ENCODE measurements at places on chromosomes 2 and 18.

- DNase-seq = no peak
Measured at GRCh38 chr2:75667884-75668283, 21.3 kb downstream of the MRPL19 start.

- DNase-seq = no peak
Measured at GRCh38 chr2:128342550-128342949, 23.9 kb upstream of the HS6ST1 start.

GRCh38 chr18:75231053-75231406 is 20.4 kb downstream of the TSHZ1 start:
- no peak for DNase-seq

DNA sequence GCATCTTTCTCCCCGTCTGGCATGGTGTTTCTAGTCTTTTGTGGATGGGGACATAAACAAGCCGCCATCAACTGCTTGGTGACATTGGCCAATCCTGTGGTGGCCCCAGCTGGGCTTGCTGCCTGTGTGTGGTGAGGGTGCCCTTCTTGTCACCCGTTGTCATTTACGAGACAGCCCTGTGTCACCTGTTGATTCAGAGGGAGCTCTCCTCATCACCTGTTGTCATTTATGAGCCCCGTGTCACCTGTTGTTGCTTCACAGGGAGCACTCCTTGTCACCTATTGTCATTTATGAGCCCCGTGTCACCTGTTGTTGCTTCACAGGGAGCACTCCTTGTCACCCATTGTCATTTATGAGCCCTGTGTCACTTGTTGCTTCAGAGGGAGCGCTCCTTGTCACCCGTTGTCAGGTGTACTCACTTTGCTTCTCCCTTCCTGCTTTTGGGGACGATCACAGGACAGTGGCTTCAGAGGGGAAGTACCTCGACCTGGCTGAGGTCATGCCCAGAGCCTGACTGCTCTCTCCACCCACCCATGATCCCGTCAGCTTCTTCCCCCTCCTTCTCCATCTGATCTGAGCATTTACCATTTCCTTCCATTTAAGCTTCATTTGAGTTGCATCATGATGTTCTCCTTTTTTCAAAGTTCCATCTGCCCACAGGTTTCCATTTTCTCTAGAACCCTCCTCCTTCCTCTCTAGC is 29.1 kb downstream of the HPCAL1 start:
- DNase-seq = no peak

DNA sequence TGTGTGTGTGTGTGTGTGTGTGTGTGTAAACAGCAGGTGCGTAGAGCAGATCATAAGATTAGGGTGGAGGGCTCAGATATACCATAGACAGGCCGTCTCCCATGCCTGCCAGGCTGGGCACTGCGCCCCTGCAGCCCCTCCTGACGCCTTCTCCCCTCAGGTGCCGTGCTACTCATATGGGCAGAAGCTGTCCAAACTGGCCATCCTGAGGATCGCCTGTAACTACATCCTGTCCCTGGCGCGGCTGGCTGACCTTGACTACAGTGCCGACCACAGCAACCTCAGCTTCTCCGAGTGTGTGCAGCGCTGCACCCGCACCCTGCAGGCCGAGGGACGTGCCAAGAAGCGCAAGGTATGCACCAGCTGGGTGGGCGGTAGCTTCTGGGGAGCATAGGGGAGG is 10.0 kb downstream of the ATOH8 start:
- DNase-seq = no peak

DNA sequence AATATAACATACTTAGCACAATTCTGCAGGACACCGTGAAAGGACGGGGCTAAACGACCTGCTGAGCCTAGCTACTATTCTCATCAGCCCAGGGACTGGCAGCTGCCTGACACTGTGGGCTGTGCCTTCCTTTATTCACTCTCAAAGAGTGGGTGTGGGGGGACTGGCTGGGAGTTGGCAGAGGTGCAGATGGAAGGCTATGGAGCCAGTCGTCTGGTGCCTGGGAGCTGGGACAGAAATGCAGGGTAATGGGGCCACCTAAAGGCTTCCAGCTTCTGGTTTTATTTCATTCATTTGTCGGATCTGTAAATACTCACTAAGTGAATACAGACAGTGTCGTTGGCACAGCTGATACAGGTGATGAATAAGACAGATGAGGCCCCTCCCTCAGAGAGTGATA is 56.0 kb upstream of the NFU1 start:
- DNase-seq = no peak
